ENCODE measurements at places on chromosomes 1 and 21.

GRCh38 chr1:96703186-96703585 lies 18.4 kb upstream of the PTBP2 start:
- no peak for DNase-seq

DNA sequence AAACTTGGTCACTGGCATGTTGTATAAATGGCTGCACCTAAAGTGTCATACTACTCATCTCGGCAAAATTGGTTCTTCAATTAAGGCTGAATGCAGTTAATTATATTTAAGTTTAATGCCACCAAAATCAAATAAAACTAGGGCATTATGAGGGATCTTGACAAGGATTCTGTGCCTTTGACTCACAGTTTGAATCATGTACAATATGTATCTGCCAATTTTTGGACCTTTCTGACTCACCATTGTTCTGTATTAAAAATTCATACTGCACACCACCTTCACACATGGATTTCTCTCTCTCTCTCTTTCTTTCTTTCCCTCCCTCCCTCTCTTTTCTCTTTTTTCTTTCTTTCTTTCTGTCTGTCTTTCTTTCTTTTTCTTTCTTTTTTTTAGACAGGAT lies 14.1 kb upstream of the STXBP3 start:
- no peak for DNase-seq

DNA sequence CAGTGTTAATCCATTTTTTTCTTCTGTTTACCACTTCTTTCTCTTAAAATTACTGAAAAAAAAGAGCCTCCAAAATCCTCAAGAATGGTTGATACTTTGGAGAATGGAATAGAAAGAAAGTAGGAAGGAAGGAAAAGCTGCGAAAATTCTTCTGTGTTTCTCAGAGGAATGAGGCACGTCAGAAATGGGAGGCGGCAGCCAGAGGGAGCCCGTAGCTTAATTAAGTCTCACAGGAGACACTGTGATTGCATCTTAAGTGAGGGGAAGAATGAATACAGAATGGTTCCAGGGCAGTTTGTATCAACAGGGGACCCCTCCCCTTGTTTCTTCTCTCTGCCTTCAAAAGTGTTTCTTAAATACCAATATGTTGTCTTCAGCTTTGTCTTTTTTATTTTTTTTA lies 1099.5 kb downstream of the PLA2G4A start:
- DNase-seq, result no peak

GRCh38 chr1:21887796-21888195 lies 49.3 kb downstream of the HSPG2 start:
- DNase-seq, result no peak
